ENCODE measurements at places on chromosomes 11 and 22.
A peak's percentile ranks its signal among the peaks of the same experiment; 100 is the strongest.

DNA sequence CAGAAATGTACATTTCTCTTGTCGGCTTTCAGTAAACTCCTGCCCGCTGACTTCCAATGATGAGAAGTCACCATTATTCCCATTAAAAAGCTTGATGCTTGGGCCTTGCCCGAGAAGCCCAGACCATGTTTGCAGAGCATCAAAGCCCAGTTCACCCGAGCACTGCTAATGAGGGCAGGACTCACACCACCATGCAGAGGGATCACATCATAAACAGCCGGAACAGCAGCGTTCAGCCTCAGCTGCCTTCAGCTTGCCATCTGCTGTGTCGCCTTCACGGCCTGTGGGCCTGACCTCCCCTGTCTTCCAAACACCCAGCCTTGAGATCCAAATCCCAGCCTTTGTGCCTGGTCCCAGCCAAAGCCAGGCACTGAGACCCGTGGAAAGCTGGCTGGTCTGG lies 105.4 kb upstream of the CSNK2A3 start:
- no peak for DNase-seq

- DNase-seq, result peak; percentile 7
Observed at GRCh38 chr11:79237091-79237490, 203.7 kb downstream of the TENM4 start.

- no peak for DNase-seq
Observed at GRCh38 chr11:10894666-10895065, 36.8 kb upstream of the ZBED5 start.

GRCh38 chr11:119169282-119169719 lies 776 bp downstream of the NLRX1 start:
- DNase-seq, result peak; percentile 37

GRCh38 chr11:126341760-126342161 lies 13.7 kb upstream of the ST3GAL4 start:
- peak; percentile 71 for DNase-seq

- DNase-seq, result no peak
Observed at GRCh38 chr11:129996113-129996870, 6.3 kb downstream of the PRDM10 start.

DNA sequence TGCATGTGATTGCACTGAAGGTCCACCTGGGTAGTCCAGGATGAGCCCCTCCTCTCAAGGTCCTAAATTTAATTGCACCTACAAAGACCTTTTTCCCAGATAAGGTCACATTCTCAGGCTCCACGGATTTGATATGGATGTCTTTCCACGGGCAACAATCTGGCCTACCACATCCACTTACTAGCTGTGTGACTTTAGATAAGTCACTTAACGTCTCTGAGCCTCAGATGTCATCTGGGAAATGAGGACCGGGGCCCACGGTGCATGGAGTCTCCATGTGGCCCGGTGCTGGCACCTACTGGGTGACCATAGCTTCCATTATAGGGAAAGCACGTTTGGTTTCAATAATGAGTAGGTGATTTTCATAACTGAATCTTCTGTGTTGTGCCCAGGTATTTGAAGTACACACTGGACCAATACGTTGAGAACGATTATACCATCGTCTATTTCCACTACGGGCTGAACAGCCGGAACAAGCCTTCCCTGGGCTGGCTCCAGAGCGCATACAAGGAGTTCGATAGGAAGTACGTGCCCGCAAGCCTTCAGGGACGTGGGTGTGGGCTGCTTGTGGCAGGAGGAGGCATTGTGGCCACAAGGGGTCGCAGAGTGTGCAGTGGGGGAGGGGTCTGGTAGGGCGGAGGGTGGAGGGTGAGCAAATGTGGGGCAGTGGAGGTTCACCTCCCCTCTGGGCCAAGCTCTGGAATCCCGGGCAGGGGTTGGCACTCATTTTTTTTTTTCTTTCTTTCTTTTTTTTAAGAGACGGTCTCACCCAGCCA lies 55.7 kb downstream of the ARHGAP8 start:
- DNase-seq, result no peak

- no peak for DNase-seq
Observed at GRCh38 chr22:43144949-43145348, 1.8 kb upstream of the MCAT start.

- no peak for DNase-seq
Observed at GRCh38 chr11:21018248-21018647, 348.9 kb downstream of the NELL1 start.

DNA sequence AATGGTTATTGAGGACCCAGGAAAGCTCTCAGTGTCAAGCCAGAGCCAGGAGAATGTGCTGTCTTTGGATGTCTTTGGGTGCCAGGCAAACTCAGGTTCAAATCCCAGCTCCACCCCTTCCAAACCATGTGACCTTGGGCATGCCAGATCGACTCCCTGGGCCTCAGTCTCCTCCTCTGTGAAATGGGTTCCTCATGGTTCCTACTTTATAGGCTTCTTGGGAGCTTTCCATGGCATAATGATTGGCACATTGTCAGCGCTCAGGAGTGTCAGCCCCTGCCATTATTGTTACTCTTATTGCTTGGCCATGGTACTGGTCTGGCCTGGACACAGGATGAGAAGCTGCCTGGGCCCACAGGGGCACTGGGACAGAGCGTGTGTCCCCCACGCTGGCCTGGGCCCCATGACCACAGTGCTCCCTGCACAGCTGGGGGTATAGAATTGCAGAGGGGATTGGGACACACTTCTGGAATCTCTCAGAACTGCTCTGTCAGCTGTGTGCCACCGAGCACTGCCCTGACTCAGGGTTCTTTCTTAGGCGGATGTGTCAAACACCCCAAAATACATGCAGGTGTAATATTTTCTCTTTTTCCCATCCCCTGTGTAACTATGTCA lies 37.6 kb upstream of the CRYBB3 start:
- no peak for DNase-seq

GRCh38 chr11:86795949-86796348 lies 4.4 kb upstream of the PRSS23 start:
- peak; percentile 60 for DNase-seq

DNA sequence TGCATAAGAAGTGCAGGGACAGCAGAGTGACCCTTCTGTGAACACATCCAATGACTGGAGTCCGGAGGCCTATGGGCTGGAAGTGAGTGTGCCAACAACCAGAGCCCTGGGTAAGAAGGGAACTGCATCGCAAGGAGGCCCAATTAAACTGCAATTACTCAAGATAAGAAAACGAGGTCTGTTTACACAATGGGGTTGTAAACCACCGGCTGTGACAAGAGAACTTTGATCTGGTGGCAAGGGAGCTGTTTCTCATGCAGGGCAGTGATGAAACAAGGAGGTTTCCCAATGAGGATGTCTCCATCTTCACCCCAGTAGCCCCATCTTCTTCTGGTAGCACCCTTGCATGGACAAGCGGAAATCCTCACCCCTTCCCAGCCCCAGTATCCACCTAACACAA lies 21.5 kb downstream of the ETS1 start:
- DNase-seq, result no peak

GRCh38 chr11:72330131-72330727 lies 86.3 kb upstream of the PHOX2A start:
- no peak for DNase-seq

DNA sequence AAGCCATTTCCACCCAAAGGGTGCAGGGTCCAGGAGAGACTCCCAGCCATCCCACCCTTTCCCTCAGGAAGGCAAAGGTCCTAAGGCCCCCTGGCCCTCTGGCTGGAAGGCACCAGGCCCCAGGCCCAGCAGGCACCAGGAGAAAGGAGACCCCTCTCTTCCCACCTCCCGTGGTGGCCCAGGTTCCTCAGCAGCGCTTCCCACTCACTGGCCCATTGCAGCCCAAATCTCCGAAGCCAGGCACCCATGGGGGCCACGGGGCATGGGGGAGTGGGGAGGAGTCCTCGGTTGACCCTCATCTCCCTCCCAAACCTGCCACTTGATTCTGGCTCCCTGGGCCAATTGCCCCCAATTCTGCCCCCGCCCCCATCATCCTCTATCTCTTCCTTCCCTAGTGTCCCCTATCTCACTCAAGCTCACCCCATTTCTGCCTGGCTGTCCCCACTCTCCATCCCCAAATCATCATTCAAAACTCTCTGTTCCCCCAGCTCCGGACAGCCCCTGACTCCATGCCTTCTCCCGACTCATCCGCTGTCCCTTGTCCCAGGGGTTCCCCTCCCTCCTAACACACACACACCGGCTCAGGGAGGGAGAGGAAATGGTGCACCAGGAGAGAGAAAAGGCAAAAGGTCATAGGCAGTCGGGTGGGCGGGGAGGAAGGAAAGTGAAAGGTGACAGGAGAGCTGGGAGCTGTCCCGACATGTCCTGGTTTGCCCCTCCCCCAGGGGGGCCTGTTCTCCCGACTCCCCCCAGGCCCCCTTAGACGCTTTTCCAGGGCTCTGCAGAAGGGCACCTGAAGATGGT lies 1.2 kb downstream of the LIF start:
- DNase-seq, result peak; percentile 50

GRCh38 chr11:12505183-12505582 lies 127.8 kb downstream of the PARVA start:
- no peak for DNase-seq

GRCh38 chr11:27471589-27472397 lies 797 bp downstream of the LGR4 start:
- DNase-seq, result peak; percentile 44

All from mammary epithelial cell (primary cell).